ENCODE measurements at places on chromosomes 6 and 20. TPM values are rescaled to one million over a fixed set of nuclear protein-coding genes. Genes with fewer than 3 reads are reported as not detected.

Gene DEFB124
- not detected for total RNA-seq

Gene LTB
- 1.5 TPM for total RNA-seq

Gene WFDC5
- not detected for total RNA-seq

Gene CTAGE9
- not detected for total RNA-seq

Gene PERP
- total RNA-seq: 42.5 TPM

Gene SIGLEC1
- not detected for total RNA-seq

Gene EDN3
- total RNA-seq: not detected

Gene OLIG3
- not detected for total RNA-seq

Gene PLG
- not detected for total RNA-seq

Gene OPRL1
- 7.4 TPM for total RNA-seq

Gene UNC5CL
- total RNA-seq: 0.58 TPM

Gene C20orf141
- not detected for total RNA-seq

Gene OR2H2
- total RNA-seq: not detected

Gene IL20RA
- total RNA-seq: 6.0 TPM

Gene SAMD5
- total RNA-seq: 1.2 TPM

Gene EPPIN
- total RNA-seq: not detected

Gene CCN6
- not detected for total RNA-seq

Gene C20orf144
- total RNA-seq: not detected

Gene HSD17B8
- 4.2 TPM for total RNA-seq

Gene IRF4
- total RNA-seq: 0.15 TPM

Gene PPIL6
- 0.62 TPM for total RNA-seq

Gene ARG1
- not detected for total RNA-seq

Gene CYP21A2
- not detected for total RNA-seq

Gene MYCT1
- 0.55 TPM for total RNA-seq

Gene MYLK4
- total RNA-seq: 0.11 TPM

Measured in PC-3 (cell line).